ENCODE measurements at places on chromosomes 3 and 15. TPM values are rescaled to one million over a fixed set of nuclear protein-coding genes. Genes with fewer than 3 reads are reported as not detected.
A peak's percentile ranks its signal among the peaks of the same experiment; 100 is the strongest.

The RAB6B gene
- 43.2 TPM for total RNA-seq

The ACTRT3 gene
- total RNA-seq: 3.3 TPM

DNA sequence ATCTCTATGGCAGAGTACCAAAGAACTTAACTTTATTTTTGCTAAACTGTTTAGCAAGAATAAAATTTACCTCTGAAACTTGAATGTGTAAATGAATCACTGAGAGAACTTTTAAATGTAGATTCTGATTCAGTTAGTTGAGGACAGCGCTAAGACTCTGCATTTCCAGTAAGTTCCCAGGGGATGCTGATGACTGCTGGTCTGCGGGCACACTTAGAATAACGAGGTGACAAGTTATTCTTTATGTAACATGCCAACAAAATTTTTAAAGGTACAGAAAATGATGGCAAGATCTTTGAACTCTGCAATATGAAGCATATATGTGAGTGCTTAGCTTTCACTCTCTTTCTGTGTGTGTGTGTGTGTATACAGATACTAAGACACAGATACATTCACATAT is 56.4 kb downstream of the TGFBR2 start:
- DNase-seq: no peak

GRCh38 chr15:52291204-52291603 is 4.4 kb downstream of the MYO5C start:
- DNase-seq: no peak

DNA sequence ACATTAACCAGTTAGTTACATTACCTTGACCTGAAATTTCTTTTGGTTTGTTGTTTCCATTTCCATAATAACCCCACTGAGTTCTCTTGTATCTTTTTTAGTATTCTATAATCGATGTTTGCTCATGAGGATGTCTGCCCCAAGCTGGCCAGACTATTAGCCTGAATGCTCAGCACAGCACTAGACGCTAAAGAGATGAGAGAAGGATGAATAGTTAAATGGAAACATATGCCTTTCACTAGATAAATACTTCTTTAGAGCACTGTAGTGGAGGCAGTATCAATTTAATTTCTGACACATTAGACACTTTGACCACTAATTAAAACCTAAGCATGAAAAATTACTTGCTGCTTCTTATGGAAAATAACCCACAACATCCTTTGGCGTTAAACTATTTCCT is 654.9 kb upstream of the KCNMB2 start:
- no peak for DNase-seq

DNA sequence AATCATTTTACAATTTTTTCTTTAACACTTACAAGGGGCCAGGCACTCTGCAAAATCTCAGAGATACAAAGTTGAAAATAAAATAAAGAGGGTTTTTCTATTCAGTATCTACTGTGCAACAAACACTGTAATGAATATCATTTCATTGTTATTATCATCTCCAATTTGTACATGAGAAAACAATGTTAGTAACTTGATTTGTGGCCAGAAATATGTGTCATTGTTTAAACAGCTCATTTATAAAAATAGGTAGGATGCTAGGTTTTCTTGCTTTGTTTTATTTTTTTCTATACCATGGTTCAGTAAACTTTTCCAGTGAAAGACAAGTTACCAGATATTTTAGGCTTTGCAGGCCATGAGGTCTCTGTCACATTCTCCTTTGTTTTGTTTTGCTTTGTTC is 318.1 kb upstream of the UBE2E2 start:
- no peak for DNase-seq

DNA sequence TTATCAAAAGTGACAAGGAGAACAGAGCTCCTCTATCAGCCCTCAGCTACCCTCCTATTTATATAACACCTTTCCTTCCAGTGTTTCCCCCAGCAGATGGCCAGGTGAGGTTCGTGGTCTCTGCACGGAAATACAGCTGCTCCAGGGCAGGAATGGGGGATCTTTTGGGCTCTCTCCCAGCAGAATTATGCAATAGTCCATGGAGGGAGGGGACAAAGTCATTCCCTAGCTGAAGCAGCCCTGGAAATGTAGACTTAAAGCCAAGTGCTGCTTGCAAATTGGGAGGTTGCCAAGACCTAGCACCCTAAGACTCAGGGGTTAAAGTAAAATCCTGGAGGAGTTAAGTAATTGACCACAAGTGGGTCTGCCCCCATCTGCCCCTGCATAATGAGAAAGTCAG is 256.3 kb downstream of the LRTM1 start:
- no peak for DNase-seq

The TRAT1 gene
- not detected for total RNA-seq

DNA sequence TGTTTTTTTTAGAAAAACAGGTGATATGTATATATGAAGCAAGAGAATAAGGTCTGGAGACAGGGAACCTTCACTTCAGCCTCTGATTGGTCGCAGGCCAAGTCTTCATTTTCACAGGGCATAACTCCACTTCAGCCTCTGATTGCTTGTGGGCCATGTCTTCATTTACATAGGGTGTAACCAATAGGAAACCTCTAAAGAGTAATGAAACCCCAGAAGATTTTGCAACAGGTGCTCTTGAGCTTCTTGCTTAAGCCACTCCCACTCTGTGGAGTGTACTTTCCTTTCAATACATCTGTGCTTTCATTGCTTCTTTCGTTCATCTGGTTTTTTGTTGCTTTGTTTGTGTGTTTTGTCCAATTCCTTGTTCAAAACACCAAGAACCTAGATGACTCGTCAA is 22.6 kb upstream of the SCG3 start:
- no peak for DNase-seq

DNA sequence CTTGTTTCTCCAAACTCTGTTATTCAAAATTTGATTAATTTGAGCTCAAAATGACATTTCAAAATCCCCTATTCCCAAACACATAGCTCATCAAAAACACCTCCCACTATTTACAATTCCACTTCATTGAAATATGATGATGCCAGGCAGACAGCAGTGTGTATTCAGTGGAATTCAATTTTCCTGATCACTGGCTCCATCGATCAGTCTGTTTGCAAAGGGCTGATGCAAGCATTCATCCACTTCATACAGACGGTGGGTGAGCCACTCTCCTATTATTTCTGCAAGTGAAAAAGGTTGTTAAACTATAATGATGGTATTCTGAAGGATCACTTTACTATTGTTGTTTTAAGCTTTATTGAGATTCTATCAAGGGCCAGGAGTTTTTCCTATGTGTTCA is 90.7 kb downstream of the RTP4 start:
- no peak for DNase-seq

The CFAP100 gene
- 3.7 TPM for total RNA-seq

GRCh38 chr3:44477312-44478030 is at the start of gene ZNF445:
Gene ZNF445 (minus strand): TSS chr3:44477670. CDS start chr3:44455549, 22,121 bp downstream.
- peak; percentile 80 for DNase-seq

DNA sequence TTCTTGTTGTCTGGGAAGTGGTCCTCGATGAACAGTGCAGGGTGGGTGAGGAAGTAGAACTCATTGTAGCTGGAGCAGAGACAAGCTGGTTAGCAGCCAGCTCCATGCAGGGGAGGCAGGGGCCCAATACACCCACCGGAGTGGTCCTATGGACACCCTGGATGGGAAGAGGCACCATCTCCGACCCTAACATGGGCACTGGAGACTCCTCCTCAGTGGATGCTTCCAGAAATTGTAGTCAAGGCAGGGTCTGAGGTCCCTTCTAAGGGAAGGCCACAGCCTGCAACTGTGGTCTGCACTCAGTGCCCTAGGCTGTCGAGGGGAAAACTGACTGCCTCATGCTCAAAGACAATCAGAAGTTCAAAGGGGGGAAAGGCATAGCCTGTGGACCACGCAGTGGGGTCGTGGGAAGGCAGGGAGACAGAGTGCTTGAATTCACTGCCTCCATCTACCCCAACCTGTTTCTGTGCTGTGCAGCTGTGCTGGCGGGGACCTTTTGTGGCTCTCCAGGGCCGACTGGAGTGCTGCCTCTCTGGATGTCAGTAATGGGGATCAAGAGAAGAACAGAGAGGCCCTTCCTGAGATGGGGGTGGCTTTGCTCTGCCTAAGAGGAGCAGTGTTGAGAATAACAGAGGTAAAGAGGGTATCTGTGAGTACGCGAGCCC is 41.9 kb downstream of the KY start:
- no peak for DNase-seq

DNA sequence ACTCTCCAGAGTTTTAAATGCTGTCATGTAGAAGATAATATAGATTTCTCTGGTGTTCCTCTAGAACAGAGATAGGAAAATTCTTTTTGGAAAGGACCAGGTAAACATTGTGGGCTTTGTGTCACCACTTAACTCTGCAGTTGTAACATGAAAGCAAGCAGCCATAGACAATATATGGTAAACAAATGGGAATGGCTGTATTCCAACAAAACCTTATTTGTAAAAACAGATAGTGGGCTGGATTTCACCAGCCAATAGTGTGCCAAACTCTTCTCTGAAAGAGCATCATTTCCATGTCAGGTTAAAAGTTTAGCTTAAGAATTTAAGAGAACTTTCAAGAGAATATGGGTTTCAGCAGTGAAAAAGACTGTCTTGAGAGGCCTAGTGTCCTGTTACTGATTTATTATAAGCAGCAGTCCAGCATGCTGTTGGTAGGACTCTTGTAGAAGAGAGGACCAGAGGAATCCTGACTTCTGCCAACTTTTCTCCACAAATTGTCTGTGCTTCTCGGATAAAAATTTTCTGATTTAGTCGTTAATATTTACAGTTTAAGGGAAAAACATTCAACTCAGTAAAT is 107.7 kb downstream of the TCF12 start:
- DNase-seq: no peak

DNA sequence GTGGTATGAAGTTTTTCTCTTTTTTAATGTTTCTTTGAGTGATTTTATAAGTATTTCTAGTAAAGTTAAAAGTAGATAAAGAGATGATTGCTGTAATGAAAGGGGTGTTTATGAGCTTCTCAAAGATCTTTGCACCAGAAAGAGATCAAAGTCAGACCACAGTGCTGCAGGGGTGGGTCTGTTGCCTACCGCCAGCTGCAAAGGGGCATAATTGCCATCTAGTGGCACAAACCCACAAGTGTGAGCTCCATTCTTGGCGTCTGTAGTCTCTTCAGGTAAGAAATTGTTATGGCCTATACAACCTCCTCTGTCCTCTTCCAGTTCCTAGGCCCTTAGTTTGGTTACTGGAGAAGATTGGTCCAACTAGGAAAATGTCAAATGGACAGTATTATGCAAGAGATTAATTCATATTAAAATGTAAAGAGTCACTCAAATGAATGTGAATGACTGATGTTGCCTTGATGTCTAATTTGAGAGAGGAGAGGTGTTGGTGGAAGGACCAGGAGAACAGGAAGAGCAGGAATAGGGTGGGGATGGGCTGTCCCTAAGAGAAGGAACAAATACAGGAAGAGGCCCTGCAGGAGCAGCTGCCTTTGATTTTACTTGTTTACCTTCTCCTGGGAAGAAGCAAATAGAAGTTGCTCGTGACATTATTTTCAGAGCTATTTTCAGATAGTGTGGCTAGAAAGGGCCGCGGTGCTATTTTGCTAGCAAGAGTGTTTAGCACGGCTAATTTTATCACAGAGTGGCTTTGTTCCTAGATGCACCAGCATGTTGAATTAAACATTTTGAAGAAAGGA is 53.0 kb upstream of the GSK3B start:
- DNase-seq: no peak

DNA sequence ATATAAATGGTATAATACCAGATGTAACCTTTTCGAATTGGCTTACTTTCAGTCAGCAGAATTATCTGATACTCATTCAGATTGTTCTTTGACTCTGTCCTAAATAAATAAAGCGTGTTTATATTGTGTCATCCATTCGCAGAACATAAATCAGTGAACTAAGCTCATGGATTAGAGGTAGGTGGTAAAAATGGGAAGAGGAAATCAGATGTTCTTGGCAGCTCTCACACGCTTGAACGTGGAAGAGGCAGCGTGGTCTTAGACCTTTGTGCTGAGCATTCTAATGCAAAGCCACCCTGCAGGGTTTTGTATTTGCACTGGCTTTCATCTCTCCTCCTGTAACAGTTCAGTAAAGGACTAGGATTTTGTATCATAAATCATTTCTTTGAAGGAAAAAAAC is 441.4 kb downstream of the GABRG3 start:
- no peak for DNase-seq

The ITIH3 gene
- total RNA-seq: not detected

- DNase-seq: no peak
Observed at GRCh38 chr3:33202711-33203457, 15.7 kb downstream of the SUSD5 start.

DNA sequence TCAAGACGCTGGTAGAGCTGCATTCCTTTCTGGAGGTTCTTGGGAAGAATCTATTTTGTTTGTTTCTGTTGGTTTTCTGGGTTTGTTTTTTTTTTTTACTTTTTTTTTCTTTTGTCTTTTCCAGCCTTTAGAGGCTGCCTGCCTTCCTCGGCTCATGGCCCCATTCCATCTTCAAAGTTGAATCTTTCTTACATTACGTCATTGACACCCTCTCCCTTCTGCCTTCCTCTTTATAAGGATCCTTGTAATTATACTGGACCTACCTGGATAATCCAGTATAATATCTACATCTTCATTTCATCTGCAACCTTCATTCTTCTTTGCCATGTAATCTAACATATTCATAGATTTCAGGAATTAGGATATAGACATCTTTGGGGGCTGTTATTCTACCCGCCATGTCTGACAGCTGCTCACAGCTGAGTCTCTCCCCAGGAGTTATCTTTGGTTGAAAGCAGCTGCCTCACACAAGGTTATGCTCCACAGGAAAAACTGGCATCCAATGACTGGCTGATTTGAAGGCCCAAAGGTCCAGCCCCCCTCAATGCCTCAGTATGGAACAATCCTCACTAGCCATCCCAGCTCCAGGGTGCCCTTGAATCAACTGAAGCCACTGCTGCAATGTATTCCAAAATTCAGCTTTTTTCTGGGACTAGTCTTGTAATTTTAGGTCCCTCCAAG is 38.4 kb upstream of the THBS1 start:
- DNase-seq: no peak

- DNase-seq: peak; percentile 47
Observed at GRCh38 chr15:23565395-23566070, at the start of gene MKRN3. Gene MKRN3 (plus strand): TSS chr15:23565674. CDS start chr15:23565783, 109 bp downstream.

The DUOX1 gene
- not detected for total RNA-seq

The RNU5B-1 gene
- total RNA-seq: not detected

The SH3GL3 gene
- total RNA-seq: 187 TPM

- DNase-seq: no peak
Observed at GRCh38 chr15:93150910-93151881, 62.2 kb upstream of the RGMA start.

The RBPMS2 gene
- total RNA-seq: under 0.01 TPM

GRCh38 chr15:75063889-75064288 is 40.5 kb downstream of the PPCDC start:
- DNase-seq: no peak

GRCh38 chr15:70433586-70434324 is 329.6 kb downstream of the UACA start:
- no peak for DNase-seq

DNA sequence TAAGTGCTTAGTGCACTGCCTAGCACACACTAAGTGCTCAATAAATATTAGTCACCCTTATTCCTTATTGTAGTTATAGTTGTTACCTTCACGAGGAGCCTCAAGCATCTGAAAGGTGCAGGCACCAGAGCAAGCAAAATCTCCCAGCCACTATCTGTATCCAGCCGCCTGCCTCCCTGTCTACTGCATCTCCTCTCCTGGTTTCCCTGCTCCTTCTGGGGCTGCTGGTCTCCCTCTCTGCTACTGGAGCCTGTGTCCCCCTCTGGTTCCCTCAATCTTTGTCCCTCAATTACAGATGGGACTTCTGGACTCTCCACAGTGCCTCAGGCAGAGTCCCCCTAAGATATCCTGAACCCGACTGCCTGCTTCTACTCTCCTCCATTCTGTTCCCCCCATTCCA is 18.8 kb downstream of the MYL3 start:
- DNase-seq: no peak
